ENCODE measurements at places on chromosomes 7 and 10. TPM values are rescaled to one million over a fixed set of nuclear protein-coding genes. Genes with fewer than 3 reads are reported as not detected.

ZNF487 gene
- total RNA-seq = 2.0 TPM

WNT8B gene
- not detected for total RNA-seq

PDK4 gene
- total RNA-seq = 374 TPM

SFTPA1 gene
- 0.22 TPM for total RNA-seq

MBL2 gene
- not detected for total RNA-seq

MRLN gene
- not detected for total RNA-seq

NME8 gene
- total RNA-seq = not detected

RGR gene
- total RNA-seq = 1.7 TPM

DNA sequence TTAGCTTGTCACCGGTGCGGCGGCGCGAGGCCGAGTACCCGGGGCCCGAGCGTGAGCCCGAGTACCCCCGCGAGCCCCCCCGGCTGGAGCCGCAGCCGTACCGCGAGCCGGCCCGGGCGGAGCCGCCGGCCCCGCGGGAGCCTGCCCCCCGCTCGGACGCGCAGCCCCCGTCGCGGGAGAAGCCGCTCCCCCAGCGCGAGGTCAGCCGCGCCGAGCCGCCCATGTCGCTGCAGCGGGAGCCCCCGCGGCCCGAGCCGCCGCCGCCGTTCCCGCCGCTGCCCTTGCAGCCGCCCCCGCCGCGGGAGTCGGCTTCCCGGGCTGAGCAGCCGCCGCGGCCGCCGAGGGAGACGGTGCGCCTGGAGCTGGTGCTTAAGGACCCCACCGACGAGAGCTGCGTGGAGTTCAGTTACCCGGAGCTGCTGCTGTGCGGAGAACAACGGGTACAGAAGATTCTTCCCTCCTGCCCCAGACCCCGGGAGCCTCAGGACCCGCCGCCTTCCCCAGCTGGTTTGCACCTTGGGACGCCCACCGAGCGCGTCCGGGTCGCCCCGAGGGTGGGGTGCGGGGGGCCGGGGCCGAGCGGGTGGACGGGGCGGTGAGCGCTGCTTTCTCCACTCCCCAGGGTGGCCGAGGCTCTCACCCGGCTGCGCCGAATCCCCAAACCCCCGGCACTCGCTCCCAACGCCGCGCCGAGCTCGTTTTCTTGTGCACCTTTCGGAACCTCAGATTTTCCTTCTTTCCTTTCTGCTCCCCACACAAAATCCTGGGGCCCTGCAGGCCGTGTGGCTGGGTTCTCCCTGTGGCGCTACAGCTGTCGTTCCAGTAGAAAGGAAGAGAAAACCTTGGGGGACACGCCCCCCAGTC, 708 bp downstream of the UBN2 start:
- no peak for DNase-seq

DNA sequence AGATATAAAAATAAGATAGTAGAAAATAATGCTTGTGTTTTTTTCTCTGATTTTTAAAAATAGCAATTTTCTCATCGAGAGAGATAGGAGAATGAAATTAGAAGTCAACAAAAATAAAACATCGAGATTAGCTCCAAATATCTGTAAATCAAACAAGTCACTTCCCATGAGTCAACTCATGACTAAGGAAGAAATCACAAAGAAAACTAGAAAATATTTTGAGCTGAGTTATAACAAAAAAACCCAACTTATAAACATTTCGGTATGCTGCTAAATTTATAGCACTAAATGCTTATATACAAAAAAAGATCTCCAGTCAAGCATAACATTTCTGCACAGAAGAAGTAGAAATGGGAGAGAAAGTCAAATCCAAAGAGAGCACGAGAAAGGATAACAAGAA, 140.1 kb downstream of the ITGA8 start:
- no peak for DNase-seq

GRCh38 chr7:76403780-76404494, 5.6 kb downstream of the SSC4D start:
- DNase-seq = no peak

- no peak for DNase-seq
These were observed 92.5 kb downstream of the COL13A1 start for GRCh38 chr10:69894156-69894555.

- DNase-seq = no peak
These were observed 7.9 kb downstream of the CEP41 start for GRCh38 chr7:130432886-130433285.

GRCh38 chr7:16933296-16934279, 51.8 kb upstream of the AGR3 start:
- peak; percentile 46 for DNase-seq

DNA sequence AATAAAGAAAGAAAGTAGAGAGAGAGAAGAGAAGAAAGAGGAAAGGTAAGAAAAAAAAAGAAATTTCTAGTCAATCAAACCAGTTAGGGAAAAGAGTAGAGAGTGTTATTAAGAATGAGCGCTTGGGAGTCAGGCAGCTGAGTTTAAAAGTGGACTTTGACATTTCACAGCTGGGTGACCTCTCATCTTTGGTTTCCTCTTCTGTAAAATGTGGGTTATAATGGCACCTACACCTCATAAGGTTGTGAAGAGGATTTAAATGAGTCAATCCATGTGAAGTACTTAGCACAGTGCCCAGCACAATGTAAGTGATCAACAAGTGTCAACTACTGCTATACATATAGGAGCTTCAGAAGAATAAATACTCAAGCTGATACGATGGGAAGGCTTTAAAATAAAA, 12.2 kb downstream of the HOXA1 start:
- DNase-seq = no peak

- DNase-seq = no peak
These were observed 81.1 kb downstream of the RUNDC3B start for GRCh38 chr7:87709258-87709657.

DNA sequence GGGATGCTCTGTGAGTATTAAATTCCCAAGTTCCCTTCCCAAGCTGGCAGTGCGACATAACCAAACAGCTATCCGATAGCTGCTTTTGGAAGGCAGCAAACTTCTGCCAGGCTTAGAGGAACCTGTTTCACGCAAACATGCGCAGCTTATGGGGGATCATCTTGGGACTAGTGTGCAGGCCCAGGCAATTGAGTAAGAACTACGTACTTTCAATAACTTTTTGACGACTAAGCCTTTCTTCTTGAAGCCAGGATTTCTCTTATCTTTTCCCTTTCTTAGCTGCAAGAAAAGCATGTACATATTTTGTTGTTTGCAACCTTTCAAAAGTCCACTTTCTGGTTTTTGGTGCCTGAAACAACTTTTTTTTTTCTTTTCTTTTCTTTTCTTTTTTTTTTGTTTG, 28.7 kb upstream of the SEPHS1 start:
- DNase-seq = no peak

DNA sequence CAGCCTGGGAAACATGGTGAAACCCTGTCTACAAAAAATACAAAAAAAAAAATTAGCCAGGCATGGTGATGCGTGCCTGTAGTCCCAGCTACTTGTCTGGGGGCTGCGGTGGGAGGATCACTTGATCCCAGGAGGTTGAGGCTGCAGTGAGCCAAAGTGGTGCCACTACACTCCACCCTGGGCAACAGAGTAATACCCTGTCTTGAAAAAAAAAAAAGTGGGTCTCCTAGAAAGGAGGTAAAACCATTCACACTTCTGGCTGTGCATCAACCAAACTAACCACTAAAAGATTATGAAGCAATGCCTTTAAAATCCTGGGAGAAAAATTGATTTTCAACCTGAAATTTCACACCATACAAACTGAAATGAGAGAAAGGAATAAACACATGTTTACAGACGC, 35.4 kb upstream of the C10orf71 start:
- no peak for DNase-seq

GRCh38 chr10:9004736-9005135, 950.2 kb downstream of the GATA3 start:
- DNase-seq = no peak

GRCh38 chr10:7866176-7866575, 47.9 kb downstream of the TAF3 start:
- no peak for DNase-seq

GRCh38 chr10:30756151-30756550, 126.6 kb upstream of the LYZL2 start:
- no peak for DNase-seq

GRCh38 chr10:71099731-71100361, 112.5 kb upstream of the UNC5B start:
- no peak for DNase-seq

DNA sequence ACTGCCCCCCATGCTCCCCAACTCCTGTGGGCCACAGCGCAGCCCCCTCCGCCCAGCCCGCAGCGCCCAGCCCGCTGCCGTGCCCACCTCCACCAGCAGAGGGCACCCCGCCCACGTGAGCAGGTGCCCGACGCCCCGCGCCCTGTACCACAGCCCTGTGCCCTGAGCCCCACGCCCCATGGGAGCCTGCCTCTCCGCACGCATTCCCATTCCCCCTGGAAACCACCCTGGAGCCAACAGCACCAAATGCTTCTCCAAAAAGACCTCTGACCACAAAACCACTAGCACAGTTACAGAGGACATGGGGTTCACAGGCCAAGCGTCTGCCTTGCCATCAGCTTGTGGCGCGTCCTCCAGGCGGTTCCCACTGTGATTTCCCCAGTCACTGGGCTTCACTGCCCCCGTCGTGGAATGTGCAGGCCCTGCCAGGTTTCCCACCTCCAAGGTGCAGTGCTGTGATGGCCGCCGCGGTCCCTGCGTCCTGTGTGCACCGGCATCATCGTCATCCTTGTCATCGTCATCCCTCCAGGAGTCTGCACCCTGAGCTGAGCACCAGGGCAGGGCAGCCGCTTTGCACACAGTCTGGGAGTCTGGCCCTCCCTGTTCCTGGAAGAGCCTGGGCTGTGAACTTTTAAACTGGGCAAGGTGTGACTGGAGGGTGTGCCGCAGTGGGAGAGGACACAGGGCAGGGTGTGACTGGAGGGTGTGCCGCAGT, 61.7 kb downstream of the PWWP2B start:
- peak; percentile 81 for DNase-seq

DNA sequence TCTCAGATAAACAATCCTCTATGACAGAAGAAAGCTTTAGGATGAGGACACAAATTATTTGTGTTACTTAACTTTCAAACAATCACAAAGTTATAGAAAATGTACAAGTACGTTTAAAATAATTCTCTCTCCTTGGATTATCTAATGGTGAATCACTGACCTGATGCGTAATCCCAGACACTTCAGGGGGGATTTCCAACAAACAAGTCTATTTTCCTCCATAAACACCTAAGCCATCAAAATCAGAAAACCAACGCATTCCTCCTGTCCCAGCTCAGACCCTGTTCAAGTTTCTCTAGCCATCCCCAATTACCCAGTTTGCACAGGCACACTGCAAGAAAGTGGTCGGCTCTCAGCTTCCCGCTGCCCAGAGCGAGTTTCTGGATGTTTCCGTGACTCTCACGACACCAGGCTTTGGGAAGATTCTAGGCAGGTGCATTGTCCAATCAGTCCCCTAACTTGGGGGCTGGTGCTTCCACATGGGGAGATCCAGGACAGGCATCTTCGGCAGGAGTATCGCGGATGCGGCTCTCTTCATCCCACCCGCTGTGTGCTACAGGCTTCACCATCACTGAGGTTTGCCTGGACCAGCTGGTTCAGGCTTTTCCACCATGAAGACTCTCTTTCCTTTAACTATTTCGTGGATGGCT, 200.0 kb downstream of the ZMYND11 start:
- DNase-seq = no peak

DNA sequence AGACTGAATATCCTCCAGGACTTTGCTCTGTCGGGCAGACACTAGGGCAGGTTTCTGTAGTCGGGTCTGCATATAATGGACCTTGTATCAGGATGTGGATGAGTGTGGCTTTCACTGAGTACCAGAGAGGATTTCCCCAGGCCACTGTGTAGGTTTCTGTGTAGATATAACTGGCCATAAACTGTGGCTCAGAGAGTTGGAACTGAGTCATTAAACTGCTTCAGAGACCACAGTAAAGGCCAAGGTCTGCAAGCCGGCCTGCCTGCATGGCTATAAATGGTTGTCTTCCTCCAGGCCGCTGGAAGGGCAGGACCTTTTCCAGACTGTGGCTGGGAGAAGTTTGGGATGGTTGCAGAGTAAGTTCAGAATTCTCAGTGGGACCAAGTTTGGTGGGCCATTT, 16.9 kb downstream of the ZNF92 start:
- no peak for DNase-seq

DNA sequence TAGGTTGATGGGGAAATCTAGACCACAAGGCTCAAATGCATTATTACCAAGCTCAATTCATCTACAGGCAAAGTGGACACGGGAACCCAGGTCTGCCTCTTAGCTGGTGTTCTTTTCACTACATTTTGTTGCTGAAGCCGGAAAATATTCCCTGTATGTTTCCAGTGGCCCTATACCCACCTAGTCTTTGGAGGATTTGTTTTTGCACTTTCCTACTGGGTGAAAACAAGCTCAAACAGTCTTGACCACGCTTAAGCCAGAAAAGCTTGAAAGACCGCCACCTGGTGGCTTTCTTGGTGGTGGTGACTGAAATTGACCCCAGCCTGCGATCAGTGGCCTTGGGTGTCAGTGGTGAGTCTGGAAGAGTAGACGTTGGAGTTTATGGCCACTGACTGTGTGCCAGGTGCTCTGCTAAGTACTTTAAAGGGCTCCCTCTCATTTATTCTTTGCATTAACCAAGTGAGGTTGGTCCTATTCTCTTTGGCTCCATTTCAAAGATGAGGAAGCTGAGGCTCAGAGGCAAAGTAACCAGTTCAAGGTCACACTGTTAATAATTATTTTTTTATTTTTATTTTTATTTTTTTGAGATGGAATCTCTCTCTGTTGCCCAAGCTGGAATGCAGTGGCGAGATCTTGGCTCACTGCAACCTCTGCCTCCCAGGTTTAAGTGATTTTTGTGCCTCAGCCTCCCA, 11.1 kb upstream of the CRTAC1 start:
- peak; percentile 66 for DNase-seq

DNA sequence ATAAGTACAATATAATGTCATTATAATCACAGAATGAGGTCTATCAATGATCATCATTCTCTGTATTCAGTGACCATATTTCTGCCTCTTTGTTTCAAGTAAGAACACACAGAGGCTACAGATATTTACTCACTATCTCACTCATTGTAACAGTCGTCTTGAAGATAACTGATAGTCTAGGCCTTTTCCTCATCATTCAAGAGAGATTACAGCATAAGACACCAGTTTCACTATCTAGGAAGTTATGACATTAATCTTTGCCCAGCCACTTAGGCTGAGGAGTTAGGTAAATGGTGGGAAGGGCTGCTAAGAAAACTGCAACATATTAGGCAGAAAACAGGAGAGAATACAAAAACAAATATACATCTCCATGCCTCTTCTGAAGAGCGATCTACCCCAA, 125.3 kb downstream of the CHCHD3 start:
- no peak for DNase-seq

- no peak for DNase-seq
These were observed 5.0 kb downstream of the YWHAG start for GRCh38 chr7:76353744-76354143.

- no peak for DNase-seq
These were observed 7.4 kb downstream of the KEL start for GRCh38 chr7:142954680-142955268.

- no peak for DNase-seq
These were observed 67.8 kb downstream of the ABI1 start for GRCh38 chr10:26792758-26793495.

DNA sequence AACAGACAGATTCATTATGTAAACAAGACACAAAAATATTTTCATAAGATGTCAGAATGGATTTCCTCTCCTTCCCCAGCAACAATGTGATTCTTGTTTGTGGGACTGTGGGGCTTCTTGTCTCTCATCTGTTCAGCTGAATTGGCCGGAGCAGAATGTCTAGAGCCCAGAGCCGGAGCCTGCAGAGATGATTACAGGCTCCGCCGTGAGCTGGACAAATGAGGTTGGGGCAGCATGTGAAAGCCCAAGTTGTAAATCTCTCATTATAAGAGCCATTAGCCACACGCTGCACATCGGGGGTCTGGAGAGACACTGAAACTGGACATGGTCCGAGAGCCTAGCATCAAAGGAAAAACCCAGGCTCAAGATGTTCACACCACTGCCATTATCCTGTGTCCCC, 137.0 kb upstream of the ADAM12 start:
- DNase-seq = no peak
